ENCODE measurements at places on chromosomes 7 and 10. TPM values are rescaled to one million over a fixed set of nuclear protein-coding genes. Genes with fewer than 3 reads are reported as not detected.

The RAPGEF5 gene
- 0.27 TPM for total RNA-seq

The CALHM3 gene
- not detected for total RNA-seq

The C10orf62 gene
- total RNA-seq, result not detected

The GPR22 gene
- total RNA-seq, result not detected

The PRF1 gene
- total RNA-seq, result 32.6 TPM

The ACTL6B gene
- total RNA-seq, result not detected

The PPP1R9A gene
- total RNA-seq, result not detected
